ENCODE measurements at places on chromosomes 5 and 9.

DNA sequence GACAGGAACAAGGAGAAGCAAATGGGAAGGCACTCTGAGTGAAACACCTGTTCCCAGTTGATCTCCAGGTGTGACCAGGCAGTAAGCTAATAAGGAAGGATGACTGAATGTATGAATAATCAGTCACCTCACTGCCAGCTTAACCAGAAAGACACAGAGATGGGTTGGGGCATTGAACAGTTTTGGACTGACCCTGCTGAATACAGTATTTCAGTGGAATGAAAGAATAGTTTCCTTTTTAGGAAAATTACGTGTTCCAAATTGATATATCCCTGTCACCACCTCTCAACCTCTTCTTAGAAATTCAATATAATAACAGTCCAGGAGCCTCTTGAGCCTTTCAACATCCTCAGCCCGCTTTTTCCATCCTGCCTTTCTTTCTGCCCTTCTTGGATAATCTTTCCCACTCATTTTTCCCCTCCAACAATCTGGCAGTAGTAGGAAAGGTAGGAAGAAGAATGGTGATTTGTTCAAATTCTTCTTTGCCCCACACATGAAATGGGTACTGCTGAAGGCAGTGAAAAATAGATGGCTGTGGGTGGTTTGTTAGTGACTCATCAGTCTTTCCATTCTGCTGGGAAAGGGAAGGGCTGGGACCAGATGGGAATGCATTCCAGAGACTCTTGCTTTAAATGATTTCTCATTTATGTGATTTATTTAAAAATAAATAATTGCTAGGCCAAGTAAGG is 117.9 kb downstream of the ZSWIM6 start:
- DNase-seq = no peak

DNA sequence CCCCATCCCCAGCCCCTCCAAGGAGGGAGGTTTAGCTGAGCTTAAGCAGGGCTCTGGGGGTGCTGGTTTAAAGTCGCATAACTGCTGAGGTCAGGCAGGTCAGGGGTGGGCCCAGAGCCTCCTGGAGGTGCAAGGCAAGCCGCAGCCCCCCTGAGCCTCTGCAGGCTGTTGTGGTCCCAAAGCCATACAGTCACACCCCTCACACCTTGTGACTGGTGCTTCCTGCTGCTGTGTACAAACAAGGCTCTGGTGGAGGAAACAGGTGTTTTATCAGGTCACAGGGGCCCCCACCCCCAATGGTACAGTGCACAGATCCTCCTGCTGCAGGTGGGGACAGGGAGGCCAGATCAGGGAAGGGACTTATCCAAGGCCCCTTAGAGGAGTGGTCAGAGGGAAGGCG is 8.0 kb downstream of the TCF7 start:
- DNase-seq = peak; percentile 74

- no peak for DNase-seq
Observed at GRCh38 chr5:155631116-155631515, 617.6 kb downstream of the KIF4B start.

DNA sequence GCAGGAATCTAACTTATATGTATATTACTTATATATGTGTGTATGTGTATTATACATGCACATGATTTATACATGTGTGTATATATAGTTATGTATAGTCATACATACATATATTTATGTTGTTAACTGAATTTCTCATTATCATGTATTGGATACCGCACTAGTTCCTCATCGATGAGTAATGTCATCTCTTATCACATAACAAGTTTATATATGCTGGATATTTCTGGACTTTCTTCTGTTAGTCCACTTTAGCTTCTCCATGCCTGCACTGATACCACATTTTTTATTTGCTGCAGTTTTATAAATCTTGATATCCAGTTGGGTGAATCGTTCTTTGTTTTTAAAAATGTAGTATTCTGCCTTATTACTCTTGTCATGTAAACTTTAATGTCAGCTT is 50.2 kb downstream of the APC start:
- DNase-seq = no peak

DNA sequence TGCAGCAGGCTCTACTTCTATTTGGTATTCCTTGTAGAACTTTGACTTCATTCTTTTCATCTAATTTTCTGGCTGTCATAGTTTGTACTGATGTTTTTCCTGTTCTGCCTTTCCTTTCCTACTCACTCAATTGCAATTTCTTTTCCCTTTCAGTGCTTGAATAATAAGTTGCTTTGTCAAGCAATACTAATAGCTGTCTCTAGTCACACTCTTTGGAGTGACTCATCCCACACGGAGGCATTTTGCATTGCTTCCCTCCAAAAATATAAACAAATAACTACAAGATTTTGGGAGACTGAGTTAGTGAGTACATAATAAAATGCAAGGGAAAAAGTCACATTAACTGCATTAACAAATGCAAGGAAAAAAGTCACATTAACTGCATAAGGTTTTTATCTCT is 465.9 kb downstream of the CDH9 start:
- DNase-seq = no peak
